NCI-H524 treated with DMSO at 0.1 percent for 48 hours (cell line): ENCODE measurements at places on chromosomes 16 and 17.

DNA sequence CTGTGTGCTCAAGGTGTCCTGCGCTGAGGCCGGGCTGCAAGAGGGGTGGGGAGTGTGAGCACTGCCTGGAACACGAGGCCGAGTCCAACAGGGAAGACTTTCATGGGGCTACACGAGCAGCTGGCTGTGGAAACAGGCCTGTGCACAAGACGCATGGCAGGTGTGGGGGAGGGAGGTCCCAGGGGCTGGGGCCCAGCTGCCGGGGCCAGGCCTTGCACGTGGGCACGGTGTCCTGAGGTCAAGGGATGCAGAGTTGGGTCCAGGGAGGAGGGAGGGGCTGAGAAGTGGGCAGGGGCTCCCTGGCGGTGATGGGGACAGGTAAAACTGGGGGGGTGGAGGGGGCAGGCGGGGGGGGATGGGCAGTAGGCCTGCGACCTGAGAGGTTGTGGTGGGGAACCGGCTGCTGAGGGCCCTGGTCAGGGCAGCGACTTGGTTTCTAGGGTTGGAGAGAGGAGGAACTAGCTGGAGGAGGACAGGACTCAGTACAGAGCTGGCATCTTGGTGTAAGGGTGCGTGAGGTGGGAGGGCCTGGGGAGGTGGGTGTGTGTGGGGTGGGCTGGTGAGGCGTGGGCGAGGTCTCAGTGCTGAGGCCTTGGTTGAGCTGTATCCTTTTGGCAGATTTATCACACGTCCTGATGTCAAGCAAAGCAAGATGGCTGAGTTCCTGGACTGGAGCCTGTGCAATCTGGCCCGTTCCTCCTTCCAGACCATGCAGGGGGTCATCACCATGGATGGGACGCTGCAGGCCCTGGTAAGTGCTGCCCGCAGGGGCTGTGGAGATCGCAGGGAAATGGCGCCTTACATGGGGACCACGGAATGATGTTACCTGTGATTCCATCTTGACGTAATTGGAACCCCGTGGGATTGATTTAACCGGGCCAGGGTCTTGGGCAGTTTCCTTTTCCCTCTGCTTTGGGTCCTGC is 29.4 kb downstream of the TBCD start:
- DNase-seq, result no peak

GRCh38 chr17:11372692-11373091 is 131.7 kb downstream of the SHISA6 start:
- DNase-seq, result no peak

- no peak for DNase-seq
Observed at GRCh38 chr17:31369266-31369665, 22.2 kb upstream of the RAB11FIP4 start.

DNA sequence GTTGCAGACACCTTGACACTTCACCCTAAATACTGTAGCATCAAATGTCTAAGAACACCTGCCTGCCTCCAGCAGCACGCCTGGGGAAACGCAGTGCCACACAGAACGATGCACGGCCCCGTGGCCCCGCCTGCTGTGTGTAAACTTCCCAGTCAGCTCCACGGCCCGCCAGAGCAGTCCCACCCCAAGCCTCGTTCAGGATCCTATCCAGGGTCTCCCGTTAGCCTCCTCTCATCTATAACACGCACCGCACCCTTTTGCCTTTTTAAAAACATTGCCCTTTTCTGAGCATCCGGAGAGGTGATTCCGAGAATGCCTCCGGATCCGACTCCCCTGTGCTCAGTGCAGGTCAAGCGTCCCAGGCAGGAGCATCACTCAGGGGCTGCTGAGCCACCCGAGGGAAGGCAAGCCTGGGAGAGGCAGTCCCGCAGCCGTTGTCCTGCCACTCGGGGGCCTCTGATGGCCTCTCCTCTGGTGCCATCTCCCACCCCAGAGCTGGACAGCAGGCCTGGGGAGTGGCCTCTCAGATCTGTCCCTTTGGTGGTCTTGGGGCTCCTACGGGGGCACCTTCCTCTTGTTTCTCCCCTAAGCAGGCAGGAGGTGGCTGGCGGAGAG is 37.9 kb upstream of the SLC38A10 start:
- DNase-seq, result no peak

DNA sequence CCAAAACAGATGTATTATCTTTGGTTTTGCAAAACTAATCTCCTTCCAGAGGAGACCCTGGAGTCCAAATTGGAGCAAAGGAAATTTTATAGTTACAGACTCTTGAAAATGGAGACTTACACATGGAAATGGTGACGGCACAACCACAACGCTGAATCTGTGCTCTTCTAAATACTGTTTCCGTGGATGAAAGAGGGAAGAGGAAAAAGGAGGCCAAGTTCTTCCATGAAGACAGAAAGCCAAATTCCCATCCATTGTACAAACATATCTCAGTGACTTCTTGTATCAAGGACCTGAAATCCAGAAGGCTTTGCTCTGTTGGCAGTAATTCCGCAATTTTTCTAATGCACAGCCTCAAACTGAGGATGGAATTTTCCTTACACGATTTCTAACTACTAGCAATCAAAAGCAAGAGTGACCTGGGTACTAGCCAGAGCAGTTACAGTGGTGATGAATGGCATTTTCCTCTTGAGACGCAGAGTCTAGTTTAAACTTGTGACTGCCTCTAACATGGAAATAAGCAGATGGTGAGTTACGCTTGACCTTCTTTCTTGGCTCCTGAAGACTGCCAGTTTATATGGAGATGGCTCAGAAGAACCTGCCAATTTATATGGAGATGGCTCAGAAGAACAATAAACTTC is 38.5 kb downstream of the VPS53 start:
- no peak for DNase-seq

DNA sequence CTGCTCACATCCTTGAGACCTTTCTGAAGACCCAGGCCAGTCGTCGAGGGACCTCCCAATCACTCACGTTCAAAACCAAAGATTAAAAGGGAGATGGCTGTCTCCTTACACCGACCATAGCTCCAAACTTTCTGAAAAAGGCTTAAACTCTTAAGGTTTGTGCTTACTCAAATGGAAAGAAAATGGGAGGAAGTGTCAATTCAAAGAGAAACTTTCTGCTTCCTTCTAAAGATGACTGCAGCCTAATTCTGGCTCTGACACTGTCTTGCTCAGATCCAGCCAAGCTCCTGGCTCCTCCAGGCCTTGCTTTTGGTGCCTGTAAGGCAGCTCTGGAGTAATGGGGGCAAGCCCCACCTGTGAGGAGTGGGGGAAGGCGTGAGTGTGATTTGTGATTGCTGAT is 54.9 kb upstream of the WSB1 start:
- DNase-seq, result no peak

DNA sequence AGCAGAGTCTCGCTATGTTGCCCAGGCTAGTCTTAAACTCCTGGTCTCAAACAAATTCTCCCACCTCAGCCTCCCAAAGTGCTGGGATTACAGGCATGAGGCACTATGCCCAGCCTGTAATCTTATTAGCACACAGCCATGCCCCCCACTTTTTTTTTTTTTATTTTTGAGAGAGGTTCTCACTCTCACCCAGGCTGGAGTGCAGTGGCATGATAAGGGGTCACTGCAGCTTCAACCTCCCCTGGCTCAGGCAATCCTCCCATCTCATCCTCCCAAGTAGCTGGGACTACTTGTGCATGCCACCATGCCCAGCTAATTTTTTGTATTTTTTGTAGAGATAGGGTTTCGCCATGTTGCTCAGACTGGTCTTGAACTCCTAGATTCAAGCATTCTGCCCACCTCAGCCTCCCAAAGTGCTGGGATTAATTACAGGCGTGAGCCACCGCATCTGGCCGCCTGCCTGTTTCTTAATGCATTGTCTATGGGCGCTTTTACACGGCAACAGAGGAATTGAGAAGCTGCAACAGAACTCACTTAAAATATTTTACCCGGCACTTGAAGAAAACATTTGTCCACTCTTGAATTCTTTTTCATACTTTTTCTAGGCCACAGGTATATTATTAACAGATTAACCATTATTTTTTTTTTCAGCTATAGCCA is 8.8 kb upstream of the CEP20 start:
- no peak for DNase-seq

DNA sequence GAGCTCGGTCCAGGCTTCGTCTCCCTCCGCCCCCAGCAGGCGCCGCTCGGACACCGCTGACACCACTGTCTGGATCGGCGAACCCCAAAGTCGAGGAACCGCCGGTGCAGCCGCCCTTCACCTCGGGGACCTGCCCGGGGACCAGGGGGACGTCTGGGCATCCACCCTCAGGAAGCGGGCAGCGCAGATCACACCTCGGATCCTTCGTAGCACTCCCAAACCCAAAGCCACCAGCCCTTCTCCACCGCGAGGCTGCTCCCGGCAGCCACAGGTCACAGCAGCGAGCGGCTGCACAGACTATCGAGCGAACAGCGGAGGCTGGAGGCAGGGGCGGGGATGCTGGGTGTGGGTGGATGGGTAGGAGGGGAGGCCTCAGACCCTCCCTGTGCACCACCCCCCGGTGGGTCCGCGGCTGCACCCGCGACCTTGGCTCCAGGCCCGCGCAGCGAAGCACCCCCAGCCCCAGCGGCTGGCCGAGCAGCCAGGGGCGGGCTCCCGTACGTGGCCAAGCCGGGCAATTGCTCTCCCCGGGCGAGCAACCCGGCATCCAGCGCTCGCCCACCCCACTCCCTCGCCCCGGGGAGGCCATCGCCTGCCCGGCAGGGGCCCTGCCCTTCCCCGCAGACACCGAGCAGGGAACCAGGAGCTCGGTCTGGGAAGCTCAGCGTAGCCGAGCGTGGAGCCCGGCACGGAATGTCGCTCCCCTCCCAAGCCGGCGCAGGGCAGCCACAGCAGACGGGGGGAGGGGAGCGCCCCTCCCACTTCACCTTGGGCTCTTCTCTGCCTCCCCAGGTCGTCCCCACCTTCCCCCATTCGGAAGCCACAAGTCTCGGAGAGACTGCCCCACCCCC is 1.0 kb downstream of the SDK2 start:
- no peak for DNase-seq

DNA sequence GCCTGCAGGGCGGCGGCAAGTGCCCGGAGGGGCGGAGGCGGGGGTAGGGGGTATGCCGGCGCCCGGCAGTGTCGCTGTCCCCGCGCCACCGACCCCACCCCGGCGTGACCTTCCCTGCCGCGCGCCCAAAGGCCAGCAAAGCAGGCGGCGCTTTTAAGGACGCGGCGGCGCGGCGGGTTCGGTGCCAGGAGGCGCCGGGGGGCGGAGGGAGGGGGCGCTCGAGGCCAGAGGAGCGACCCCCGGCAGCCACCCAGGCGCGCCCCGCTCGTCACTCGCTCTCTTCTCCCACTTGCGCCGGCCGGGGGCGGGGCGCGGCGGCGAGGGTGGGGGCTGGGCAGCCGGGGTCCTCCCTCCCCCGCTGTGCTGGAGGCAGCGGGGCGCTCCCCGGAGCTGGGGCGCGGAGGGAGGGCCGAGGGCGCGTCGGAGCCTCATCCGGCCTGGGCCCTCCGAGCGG is 8.6 kb upstream of the BAHCC1 start:
- no peak for DNase-seq

DNA sequence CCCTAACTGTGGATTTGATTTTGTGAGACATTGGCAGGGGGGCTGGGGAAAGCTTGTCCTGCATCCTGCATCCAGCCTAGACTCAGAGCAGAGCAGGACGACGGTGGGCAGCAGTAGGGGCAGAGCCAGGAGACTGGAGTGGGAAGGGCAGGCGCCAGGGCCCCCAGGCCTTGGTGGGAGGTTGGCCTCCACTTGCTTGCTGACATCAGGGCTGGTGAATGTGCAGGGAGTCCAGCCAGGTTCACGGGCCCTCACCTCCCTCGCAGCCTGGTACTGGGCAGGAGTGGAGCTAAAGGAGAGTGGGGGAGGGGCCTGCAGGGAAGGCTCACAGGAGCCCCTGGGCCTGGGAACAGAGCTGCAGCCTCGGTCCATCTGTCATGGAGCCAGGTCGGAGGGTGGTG is 2.2 kb upstream of the SMTNL2 start:
- DNase-seq, result no peak

- DNase-seq, result no peak
Observed at GRCh38 chr17:14304773-14305517, 4.1 kb downstream of the HS3ST3B1 start.

DNA sequence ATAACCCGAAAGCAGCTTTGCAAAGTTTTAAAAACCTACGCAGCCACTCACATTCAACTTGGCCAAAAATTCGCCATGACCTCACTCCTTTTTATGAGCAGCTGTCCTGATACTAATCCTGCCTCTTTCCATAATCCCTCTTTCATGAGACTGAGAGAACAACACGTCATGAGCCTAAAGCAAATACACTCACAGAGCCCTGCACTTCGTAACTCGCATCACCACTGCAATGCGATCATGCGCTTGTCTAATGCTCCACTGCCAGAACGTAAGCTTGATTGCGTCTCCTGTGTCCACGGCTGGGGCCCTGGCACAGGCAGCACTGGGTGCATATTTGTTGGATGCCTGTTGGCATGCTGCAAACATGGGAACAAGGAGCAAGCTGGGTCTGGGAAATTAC is 36.2 kb downstream of the CDRT4 start:
- peak; percentile 70 for DNase-seq
